ENCODE measurements at places on chromosomes 2 and 18. TPM values are rescaled to one million over a fixed set of nuclear protein-coding genes. Genes with fewer than 3 reads are reported as not detected.

Gene LIPT1
- total RNA-seq, result 3.1 TPM

Gene ALK
- not detected for total RNA-seq

Gene NYAP2
- total RNA-seq, result not detected

Gene CDK15
- total RNA-seq, result 0.16 TPM

Gene KRTCAP3
- total RNA-seq, result 29.4 TPM

Gene COL4A4
- total RNA-seq, result under 0.01 TPM

Gene INPP5D
- 21.6 TPM for total RNA-seq

Gene ALLC
- total RNA-seq, result not detected

Gene TMEM17
- 5.5 TPM for total RNA-seq

Gene FAM228B
- 2.4 TPM for total RNA-seq

Gene ANKRD30B
- not detected for total RNA-seq

Gene LGALSL
- total RNA-seq, result 10.6 TPM

Gene NXPH2
- total RNA-seq, result 0.27 TPM

Gene WDFY1
- total RNA-seq, result 41.1 TPM

Gene MC5R
- total RNA-seq, result not detected

Gene FBXO15
- not detected for total RNA-seq

Gene ESPNL
- 0.30 TPM for total RNA-seq

Gene DNAH7
- total RNA-seq, result not detected

Gene PPP4R1
- total RNA-seq, result 115 TPM

Gene BCL2L11
- total RNA-seq, result 1.1 TPM

Gene SELENOI
- total RNA-seq, result 24.7 TPM

Gene C2orf66
- not detected for total RNA-seq

Gene KDM3A
- total RNA-seq, result 9.3 TPM

Gene SCN9A
- 0.15 TPM for total RNA-seq

Gene PTPRN
- 0.08 TPM for total RNA-seq

Gene DSEL
- 1.6 TPM for total RNA-seq

Gene LONRF2
- total RNA-seq, result not detected

Gene ADAM17
- total RNA-seq, result 26.2 TPM

Gene APLF
- total RNA-seq, result 2.2 TPM

Gene TEX44
- not detected for total RNA-seq

Gene HOXD12
- total RNA-seq, result not detected

Gene SRBD1
- 13.0 TPM for total RNA-seq

Gene KLHL30
- 0.04 TPM for total RNA-seq

Gene GKN1
- not detected for total RNA-seq

Gene PPP1R1C
- total RNA-seq, result 8.6 TPM

Gene SALL3
- not detected for total RNA-seq

Gene SERPINB11
- not detected for total RNA-seq

Gene APOB
- not detected for total RNA-seq

All from hair follicular keratinocyte (primary cell).